ENCODE measurements at places on chromosomes 13 and 19.

GRCh38 chr13:106105153-106105552 lies 430.3 kb downstream of the EFNB2 start:
- DNase-seq, result no peak

DNA sequence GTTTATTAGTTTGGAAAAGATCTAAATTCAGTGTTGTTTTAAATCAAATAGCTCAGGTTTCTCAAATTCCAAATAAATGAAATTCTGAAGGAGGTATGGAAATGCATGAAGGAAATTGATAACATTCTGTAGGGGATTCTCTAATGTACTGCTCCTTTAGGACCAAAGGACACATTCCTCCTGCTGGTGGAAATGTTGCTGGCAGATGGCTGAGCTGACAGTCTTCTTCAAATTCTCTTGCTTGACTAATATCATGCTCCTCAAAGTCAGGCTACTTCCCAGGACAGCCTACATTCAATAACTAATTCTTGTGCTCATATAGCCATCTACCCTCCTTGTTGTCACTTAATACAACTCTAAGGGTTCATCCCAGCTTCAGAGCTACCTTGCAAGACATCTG lies 1118.5 kb downstream of the PCDH9 start:
- DNase-seq, result no peak

DNA sequence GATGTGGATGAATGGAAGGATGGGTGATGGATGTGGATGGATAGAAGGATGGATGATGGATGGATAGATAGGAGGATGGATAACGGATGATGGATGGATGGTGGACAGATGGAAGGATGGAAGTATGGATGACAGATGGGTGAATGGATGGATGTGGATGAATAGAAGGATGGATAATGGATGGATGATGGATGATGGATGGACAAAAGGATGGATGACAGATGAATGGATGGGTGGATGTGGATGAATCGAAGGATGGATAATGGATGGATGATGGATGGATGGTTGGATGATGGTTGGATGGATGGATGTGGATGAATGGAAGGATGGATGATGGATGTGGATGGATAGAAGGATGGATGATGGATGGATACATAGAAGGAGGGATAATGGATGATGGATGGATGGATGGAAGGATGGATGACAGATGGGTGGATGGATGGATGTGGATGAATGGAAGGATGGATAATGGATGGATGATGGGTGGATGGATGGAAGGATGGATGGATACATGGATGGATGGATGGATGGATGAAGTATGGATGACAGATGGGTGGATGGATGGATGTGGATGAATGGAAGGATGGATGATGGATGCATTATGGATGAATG lies 39.3 kb downstream of the TMEM255B start:
- no peak for DNase-seq

DNA sequence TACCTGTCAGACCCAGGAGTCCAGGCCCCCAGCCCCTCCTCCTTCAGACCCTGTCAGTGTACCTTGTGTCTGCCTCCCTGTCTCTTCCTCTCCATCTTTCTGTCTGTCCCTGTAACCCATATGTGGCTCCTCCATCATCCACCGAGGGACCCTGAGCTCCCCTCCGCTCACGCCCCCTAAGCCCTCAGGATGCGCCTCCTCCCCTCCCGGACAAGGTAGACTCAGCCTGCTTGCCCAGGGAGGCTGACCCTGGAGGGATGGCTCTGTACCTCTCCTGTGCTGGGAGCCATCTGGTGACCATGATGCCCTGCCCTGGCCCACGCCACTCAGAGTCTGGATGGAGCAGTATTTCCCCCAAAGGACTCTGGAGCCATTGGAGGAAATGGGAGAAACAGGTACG lies 1.0 kb upstream of the CAPN12 start:
- DNase-seq, result no peak

DNA sequence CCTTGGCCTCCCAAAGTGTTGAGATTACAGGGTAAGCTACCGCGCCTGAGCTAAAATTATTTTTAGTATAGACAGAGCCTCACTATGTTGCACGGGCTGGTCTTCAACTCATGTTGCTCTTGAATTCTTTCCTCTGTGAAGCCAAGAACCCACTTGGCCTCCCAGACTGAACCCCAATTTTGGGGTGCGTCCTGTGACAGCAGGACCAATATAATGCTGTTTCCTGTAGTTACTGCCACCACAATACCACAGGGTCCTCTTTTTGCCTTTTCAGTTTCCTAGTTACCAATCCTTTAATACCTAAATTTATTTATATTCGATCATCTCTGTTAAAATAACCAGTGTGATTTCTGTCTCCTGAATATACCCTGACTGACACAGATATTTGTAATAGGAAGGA lies 32.9 kb downstream of the TSKS start:
- DNase-seq, result no peak

DNA sequence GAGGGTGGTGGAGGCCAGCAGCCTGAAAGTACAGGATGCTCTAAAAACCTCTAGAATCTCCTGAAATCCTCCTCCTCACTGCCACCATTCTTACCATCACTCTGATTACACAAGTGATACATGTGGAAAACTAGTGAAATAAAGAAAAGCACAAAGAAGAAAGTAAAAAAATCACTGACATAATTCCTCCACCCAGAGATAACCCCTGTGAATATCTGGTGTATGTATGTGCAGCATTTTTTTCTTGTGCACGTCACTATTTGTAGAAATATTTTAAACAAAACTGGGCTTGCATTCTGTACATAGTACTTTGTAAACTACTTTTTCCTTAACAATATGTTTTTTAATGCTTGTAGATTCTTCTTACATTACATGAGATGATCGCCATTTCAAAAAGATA lies 73.2 kb downstream of the CDADC1 start:
- DNase-seq, result no peak

GRCh38 chr19:51595190-51596175 lies 24.4 kb downstream of the ZNF175 start:
- DNase-seq, result no peak

- DNase-seq, result no peak
These were observed 4.1 kb downstream of the ZIC5 start for GRCh38 chr13:99967498-99967868.

GRCh38 chr13:80437231-80437630 lies 96.3 kb upstream of the SPRY2 start:
- no peak for DNase-seq

- DNase-seq, result no peak
These were observed 18.7 kb downstream of the CEBPA start for GRCh38 chr19:33283589-33283988.

- no peak for DNase-seq
These were observed 17.5 kb downstream of the CLDN10 start for GRCh38 chr13:95570016-95570415.

DNA sequence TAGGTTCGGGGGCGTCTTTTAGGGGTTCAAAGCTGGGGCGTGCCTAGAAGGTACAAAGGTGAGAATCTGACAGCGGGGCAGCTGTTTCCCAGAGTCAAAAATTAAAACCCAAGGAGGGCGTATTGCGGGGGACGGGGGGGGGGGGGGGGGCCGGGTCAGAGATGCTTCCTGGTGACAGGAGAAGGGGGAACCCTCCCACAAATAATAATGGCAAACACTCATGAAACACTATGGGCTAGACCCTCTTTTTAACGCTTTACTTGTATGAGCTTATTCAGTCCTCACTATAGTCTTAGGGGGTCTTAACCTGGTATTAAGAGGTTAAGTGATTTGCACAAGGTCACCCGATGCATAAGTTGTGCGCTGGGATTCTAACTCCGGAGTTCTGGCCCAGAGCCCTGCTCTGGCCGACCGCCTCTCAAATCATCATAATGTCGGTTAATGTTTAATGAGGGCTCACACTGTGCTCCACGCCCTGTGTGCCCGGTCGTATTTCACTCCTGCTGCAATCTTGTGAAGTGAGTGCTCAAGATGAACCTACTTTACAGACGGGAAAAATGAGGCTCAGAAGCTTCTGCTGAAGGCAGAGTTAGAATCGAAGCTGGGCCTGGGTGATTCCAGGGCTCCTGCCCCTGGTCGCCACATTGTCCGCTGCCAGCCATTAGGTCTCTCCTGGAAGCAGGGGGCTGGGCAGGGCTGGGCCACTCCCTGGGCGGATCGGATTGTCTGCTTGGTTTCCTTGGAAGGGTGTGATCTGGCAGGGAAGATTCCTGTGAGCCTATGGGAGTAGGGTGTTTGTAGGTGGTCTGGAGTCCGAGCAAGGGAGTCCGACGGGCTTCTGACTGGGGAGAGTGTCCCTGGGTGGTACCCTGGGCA lies 964 bp downstream of the PAK4 start:
- DNase-seq, result no peak

GRCh38 chr19:862581-863314 lies 3.3 kb downstream of the CFD start:
- no peak for DNase-seq

DNA sequence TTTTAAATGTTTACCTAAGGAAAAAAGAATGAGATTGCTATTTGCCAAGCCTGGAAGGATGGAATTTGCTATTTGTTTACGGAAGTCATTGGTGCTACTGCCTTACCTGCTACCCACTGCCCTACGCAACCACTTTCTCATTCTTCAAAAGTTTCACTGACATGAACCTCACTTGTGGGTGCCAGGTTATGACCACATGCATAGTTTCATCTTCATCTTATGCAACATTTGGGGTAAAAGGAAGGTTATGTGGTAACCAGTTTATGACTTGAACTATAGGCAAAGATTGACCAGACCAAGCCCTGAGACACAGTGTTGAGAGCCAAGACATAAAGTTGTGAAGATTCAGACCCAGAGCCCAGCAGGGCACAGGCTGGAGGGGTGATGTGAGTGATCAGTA lies 142.5 kb downstream of the LACC1 start:
- no peak for DNase-seq

DNA sequence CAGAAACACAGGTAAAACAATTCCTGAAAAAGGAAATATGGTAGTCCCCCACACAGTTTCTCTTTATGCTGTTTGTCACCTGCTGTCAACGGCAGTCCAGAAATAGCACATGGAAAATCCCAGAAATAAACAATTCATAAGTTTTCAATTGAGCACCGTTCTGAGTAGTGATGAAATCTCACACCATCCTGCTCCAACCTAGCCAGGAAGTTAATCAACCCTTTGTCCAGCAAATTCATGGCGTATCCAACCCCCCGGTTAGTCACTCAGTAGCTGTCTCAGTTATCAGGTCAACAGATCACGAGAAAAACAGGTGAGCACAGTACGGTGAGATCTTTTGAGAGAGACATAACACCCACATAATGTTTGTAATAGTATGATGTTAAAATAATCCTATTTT lies 74.2 kb downstream of the TUBGCP3 start:
- no peak for DNase-seq

- DNase-seq, result no peak
These were observed 11.8 kb upstream of the HMGB1 start for GRCh38 chr13:30477346-30478195.

DNA sequence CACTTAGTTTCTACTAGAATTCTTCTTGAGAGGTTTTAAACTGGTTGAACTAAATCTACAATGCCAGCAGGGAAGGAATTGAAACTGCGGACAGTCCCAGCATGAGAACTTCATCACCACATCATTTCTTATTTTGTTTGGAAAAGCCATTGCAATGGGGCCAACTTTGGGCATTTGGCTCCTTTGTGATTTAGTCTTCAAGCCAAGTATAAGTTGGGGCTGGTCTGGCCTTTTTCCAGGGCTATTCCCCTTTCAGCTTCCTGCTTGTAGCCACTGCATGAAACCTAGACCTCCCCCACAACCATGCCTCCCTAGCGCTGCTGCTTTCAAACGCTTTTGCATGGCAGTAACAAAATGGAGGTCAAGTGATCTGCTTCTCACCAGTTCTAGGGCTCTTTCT lies 142.3 kb downstream of the RGCC start:
- DNase-seq, result no peak

GRCh38 chr13:24709186-24709913 lies 29.1 kb downstream of the ATP12A start:
- no peak for DNase-seq

GRCh38 chr19:36060430-36060829 lies 5.7 kb downstream of the WDR62 start:
- no peak for DNase-seq

DNA sequence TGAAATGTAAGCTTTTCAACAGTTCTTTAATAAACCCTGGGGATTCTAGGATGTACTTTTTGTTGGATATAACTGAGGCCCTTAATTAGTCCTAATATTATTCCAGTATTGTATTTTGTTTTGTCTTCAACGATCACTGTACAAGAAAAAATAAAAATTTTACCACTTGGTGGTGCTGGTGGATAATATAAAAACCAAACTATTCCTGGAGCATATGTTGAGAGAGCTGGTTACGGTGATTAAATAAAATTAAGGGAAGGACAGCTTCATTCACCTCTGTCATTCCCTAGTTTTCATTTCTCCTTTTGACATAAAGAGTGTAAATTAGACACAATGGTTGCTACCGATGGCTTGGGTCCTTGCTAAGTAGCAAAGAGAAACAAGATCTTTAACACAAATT lies 598.6 kb upstream of the PCDH20 start:
- DNase-seq, result peak; percentile 30

- no peak for DNase-seq
These were observed 32.0 kb upstream of the ASF1B start for GRCh38 chr19:14168259-14168972.

GRCh38 chr13:31945202-31945961 lies 86.2 kb upstream of the FRY start:
- peak; percentile 41 for DNase-seq

- no peak for DNase-seq
These were observed 1.9 kb upstream of the MEF2B start for GRCh38 chr19:19171821-19172532.

DNA sequence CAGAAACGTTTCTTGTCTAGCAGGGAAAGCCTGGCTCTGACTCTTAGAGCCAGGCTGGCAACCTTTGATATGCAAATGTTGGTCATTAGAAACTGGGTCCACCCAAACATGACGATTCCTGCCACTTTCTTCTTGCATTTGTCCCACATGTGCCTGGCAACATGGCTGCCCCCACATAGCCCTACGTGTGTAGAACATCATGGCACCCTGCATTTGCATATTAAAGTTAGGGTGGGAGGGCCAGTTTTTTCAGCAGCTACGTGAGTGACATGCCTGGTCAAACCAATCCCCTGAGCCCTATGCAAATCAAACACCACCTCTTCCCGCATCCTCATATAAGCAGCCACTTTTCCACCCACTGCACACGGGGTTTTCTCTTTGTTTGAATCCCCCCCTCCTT lies 95.0 kb downstream of the LIG4 start:
- DNase-seq, result peak; percentile 95

DNA sequence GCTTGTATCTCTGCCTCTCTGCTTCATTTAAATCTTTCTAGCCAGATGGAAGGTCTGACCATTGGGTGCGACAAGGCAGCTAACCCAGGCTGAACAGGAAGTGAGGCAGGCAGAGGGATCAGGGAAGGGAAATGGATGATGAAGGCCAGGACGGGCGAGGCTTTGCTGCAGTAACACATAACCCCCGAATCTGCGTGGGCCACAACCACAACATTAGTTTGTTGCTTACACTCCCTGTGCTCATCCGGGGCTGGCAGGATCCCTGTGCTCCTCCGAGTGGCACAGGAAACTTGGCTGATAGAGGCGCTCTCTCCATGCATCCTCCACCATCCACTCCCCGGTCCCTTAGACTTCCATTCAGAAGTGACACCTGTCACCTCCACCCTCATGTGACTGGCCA lies 1.1 kb upstream of the FLT3LG start:
- no peak for DNase-seq

- DNase-seq, result no peak
These were observed 316.6 kb downstream of the DCLK1 start for GRCh38 chr13:35814605-35815011.

Data from NCI-H1930 (cell line).